ENCODE measurements at places on chromosomes 2 and 18. TPM values are rescaled to one million over a fixed set of nuclear protein-coding genes. Genes with fewer than 3 reads are reported as not detected.
A peak's percentile ranks its signal among the peaks of the same experiment; 100 is the strongest.

Gene CCDC150
- total RNA-seq = 18.2 TPM

Gene PFN4
- 0.47 TPM for total RNA-seq

Gene RTP5
- 0.07 TPM for total RNA-seq

Gene TRAF3IP1
- total RNA-seq = 12.7 TPM

DNA sequence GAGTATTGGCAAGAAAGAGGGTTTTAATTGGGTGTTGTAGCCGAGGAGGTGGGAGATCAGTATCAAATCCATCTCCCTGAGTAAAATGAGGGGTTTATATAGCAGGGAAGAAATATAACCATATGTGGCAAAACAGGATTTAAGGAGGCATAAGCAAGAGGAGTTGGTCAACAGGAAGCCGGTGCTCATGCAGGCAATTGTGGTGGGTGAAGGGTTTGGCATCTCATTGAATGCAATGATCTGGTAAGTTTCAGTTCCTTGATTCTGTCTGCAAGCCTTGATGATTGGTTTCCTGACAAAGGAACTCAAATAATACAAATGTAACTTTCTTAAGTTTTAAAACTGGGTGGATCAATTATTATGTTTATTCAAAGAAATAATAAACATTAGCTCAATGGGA is 564.4 kb upstream of the LINC00305 start:
- DNase-seq = no peak

- DNase-seq = no peak
These were observed 170.0 kb upstream of the ARL4C start for GRCh38 chr2:234666911-234667310.

GRCh38 chr18:76980663-76981395 is 151.8 kb downstream of the MBP start:
- DNase-seq = no peak

- DNase-seq = no peak
These were observed 265.7 kb downstream of the MTX2 start for GRCh38 chr2:176534798-176535466.

- peak; percentile 85 for DNase-seq
These were observed 173.1 kb upstream of the STON1 start for GRCh38 chr2:48356701-48357325.

GRCh38 chr2:150465703-150466569 is 21.5 kb downstream of the RND3 start:
- DNase-seq = no peak

GRCh38 chr2:172943539-172943938 is 132.1 kb upstream of the MAP3K20 start:
- DNase-seq = peak; percentile 73

- peak; percentile 73 for DNase-seq
These were observed 693 bp downstream of the UBE2F start for GRCh38 chr2:237967463-237967951.

- DNase-seq = no peak
These were observed 201.5 kb upstream of the ITGA4 start for GRCh38 chr2:181255651-181256050.

GRCh38 chr18:9696112-9696511 is 12.0 kb upstream of the RAB31 start:
- no peak for DNase-seq

DNA sequence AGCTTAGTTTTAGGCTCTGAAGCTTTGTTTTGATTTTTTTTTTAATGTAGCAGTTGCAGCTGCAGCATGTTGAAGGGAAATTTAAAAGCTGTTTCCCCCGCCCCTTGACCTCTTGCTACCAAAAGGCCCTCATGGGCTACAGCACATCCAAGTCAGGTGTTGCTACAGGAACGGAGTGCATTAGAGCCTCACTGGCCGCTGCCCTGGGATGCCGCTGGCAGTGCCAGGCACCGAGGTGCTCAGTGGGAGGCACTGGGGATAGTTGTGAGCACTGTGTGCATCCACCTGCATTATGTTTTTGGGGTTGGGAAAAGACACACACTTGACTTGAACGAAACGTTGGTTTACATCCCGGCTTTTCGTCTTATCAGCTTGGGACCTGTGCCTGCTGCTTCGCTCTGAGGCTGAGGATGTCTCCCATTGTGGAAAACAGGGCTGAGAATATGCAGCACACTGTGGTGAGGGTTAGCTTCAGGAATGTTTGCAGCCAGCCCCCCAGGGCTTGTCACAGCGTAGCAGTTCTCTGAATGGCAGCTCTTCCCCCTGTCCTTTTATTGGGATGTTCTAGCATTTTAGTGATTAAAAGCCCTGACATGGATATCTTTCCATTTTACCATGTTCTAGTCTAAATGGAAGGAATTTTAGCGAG is 24.1 kb downstream of the DCDC2C start:
- DNase-seq = no peak
